Glomerular endothelial cell (primary cell): ENCODE measurements at places on chromosomes 11 and 22. TPM values are rescaled to one million over a fixed set of nuclear protein-coding genes. Genes with fewer than 3 reads are reported as not detected.

The UBQLNL gene
- total RNA-seq: 0.24 and 0.53 TPM in 2 replicates

The CRELD2 gene
- 67.8 and 84.8 TPM in 2 replicates for total RNA-seq

The NAALAD2 gene
- total RNA-seq: 0.92 and 3.2 TPM in 2 replicates

The SCN3B gene
- 5.4 and 5.8 TPM in 2 replicates for total RNA-seq

The ELMOD1 gene
- not detected in 2 replicates for total RNA-seq

The RCOR2 gene
- total RNA-seq: 0.29 and 1.1 TPM in 2 replicates

The WNT11 gene
- total RNA-seq: not detected in 2 replicates

The LAMTOR1 gene
- total RNA-seq: 135 and 150 TPM in 2 replicates

The XKR3 gene
- total RNA-seq: not detected in 2 replicates

The ARHGAP20 gene
- 0.29 and 0.70 TPM in 2 replicates for total RNA-seq

The PATE2 gene
- total RNA-seq: 0.93 TPM in 1 of 2 replicates, not detected in the other

The PTGDR2 gene
- not detected in 2 replicates for total RNA-seq

The POU2AF3 gene
- not detected in 2 replicates for total RNA-seq

The PARVB gene
- total RNA-seq: 118 and 222 TPM in 2 replicates

The RIC3 gene
- not detected in 2 replicates for total RNA-seq

The APOBEC3B gene
- 0.87 and 4.7 TPM in 2 replicates for total RNA-seq

The RHOD gene
- 22.1 and 23.8 TPM in 2 replicates for total RNA-seq

The CYTH4 gene
- 0.24 and 0.47 TPM in 2 replicates for total RNA-seq

The LGR4 gene
- total RNA-seq: 16.7 and 17.6 TPM in 2 replicates

The CLMP gene
- 1.5 and 7.1 TPM in 2 replicates for total RNA-seq

The CASP5 gene
- not detected in 2 replicates for total RNA-seq

The VSIG2 gene
- 1.1 TPM in 1 of 2 replicates, not detected in the other for total RNA-seq

The INPP5J gene
- 0.35 and 2.1 TPM in 2 replicates for total RNA-seq

The SCGB1D4 gene
- total RNA-seq: not detected in 2 replicates

The CRYAB gene
- total RNA-seq: 2.1 and 5.0 TPM in 2 replicates

The CRYBA4 gene
- total RNA-seq: not detected in 2 replicates

The OR9G1 gene
- not detected in 2 replicates for total RNA-seq

The PGA4 gene
- total RNA-seq: not detected in 2 replicates

The ACTN3 gene
- total RNA-seq: not detected in 2 replicates

The FERMT3 gene
- total RNA-seq: 31.7 and 38.9 TPM in 2 replicates

The MCAM gene
- 5,782 and 6,347 TPM in 2 replicates for total RNA-seq

The ADORA2A gene
- total RNA-seq: 49.0 and 60.6 TPM in 2 replicates

The PATE4 gene
- not detected in 2 replicates for total RNA-seq

The TYR gene
- not detected in 2 replicates for total RNA-seq

The DRAP1 gene
- 144 and 185 TPM in 2 replicates for total RNA-seq

The TRIM49 gene
- total RNA-seq: not detected in 2 replicates

The KCNK4 gene
- total RNA-seq: not detected in 2 replicates

The RFPL2 gene
- total RNA-seq: not detected in 2 replicates

The FOLR1 gene
- total RNA-seq: 1.2 TPM in 1 of 2 replicates, not detected in the other
